ENCODE measurements at places on chromosomes 6 and 20.

- no peak for DNase-seq
Observed at GRCh38 chr20:51511861-51512619, 30.5 kb downstream of the NFATC2 start.

GRCh38 chr6:144585217-144585814 is 300.2 kb downstream of the UTRN start:
- DNase-seq, result no peak

DNA sequence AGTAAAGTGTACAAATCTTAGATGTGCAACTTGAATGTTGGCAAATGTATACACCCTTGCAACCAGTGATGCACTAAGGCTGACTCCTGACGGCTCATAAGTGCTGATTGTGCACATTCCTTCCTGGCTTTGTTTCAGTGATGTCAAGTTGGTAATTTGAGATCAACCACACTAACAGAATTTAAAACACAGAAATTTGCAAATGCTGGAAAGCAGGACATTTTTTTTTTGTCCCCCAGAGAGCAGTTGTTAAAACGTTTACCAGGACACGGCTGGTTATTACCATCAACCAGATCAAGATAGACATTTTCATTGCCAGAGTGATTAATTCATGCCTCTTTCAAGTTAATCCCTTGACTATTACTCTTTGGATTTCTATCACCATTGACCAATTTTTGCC is 735.6 kb downstream of the RFPL4B start:
- no peak for DNase-seq

GRCh38 chr6:64803470-64804166 is 903.4 kb downstream of the EYS start:
- no peak for DNase-seq

GRCh38 chr6:42692137-42692911 is 30.1 kb downstream of the PRPH2 start:
- no peak for DNase-seq

- DNase-seq, result no peak
Observed at GRCh38 chr6:34059136-34059731, 86.7 kb downstream of the GRM4 start.

DNA sequence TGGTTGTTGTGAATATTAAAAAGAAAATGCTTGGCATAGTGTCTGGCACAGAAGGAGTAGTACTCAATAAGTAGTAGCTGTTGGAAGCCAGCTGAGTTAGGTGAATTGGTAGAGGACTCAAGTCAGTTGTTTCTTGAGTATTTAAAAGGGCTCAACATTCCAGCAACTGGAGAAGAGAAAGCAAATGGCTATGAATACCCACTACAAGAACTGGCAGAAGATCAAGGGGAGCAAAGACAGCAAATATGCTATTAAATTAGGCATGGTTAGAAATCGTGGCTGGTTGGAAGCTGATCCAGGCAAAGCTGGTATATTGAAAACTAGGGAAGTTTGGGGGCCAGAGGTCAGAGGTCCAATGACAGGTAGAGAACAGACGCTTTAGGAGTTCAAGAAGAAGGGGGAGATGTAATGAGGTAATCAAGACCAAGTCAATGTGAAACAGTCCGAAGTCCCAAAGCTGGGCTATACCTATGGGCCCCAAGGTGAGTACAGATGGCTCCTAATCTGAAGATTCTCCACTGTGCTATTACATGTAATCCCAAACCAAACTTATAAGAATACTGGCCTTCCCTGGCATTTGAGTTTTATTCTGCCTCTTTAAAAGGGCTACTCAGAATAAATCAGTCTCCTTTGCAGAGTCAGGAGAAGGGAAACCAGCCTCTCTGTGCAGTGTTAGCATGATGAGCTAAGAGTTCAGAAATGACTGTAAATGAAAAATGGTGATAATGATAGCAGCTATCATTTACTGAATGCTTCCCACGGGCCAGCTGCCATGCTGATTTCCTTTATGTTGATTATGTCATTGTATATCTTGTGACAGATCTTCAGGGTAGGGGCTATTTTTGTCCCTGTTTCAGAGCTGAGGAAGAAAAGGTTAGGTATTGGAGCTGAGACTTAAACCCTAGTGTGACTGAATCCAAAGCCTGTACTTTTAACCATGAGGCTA is 122.3 kb downstream of the ANKS1A start:
- DNase-seq, result no peak

GRCh38 chr6:19327241-19327640 is 509.9 kb upstream of the ID4 start:
- DNase-seq, result no peak

DNA sequence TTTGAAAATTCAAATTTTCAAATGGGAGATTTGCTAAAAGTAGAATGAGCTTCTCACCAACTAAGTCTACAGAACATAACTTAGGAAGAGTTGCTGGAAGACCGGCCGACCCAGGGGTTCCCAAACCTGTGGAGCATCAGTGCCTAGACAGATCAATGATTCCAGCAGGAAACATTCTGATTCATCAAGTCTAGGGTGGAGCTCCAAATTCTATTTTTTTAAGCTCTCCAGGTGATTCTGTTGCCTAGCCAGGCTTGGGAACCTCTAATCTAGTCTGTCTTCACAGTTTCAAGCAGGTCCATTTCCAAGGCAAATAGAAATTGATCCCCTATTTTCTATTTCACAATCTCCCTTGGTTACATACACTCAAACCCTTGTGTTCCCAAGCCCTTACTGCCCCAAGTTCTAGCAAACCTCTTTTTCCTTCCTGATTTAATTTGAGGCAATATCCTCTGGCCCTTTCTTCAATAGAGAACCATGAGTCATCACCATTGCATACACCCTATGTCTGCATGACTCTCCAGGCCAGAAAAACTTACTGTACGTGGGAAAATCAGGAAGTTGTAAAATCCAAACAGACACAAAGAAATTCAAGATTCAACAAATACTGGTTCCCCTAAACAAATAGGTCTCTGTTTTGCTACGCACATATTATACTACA is 8.9 kb downstream of the ATXN1 start:
- no peak for DNase-seq

DNA sequence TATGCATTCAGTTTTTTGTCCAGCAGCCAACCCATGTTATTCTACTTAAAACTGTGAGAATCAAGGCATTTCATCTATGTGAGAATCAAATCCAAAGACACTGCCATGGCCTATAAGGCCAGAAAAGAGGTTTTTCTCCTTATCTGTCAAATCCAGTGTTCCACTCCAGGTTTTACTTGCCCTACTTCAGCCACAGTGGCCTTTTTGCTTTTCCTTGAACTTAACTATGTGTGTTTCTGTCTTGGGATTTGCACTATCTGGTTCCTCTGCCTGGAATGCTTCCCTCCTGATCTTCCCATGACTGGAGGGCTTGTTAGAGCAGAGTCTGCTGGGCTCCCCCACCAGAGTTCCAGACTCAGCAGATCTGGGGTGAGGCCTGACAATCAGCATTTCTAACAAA is 113.1 kb upstream of the DOK5 start:
- DNase-seq, result no peak

DNA sequence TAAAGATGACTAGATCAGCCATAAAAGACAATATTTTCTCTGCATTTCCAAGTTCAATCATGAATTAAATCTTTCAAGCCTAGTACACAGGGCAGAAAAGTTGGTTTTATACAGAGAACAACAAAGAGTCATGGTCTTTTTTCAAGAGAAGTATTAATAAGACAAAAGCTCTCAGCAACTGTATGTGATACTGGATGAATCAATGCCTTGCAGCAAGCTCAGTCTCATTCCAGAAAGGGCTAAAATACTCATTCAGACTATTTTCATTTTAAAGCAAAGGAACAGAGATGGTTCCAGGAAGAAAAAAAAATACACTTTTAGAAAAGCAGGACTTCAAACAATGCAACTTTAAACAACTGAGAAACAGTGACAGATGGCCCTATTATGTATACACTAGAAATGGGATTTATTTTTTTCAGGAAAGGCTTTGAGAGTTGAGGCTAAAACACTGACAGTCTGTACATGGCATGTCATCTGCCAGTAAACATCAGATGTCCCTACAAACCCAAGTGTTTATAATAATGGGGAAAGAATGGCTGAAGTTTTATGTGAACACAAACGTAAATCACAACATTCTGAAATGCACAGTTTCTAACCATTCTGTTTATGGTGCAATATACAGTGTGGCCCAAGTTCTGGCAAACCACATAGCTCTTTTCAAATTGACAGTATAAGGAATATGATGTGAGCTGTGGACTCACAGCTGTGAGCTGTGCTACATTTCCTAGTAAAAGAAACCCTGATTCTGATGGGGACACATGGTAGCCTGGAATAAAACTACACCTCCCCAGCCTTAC is 114.3 kb upstream of the DST start:
- DNase-seq, result no peak

- no peak for DNase-seq
Observed at GRCh38 chr20:20820104-20820503, 107.7 kb upstream of the RALGAPA2 start.

GRCh38 chr6:116060572-116061283 is at the start of gene FRK:
Gene FRK (minus strand): TSS chr6:116060891. CDS start chr6:116060311, 580 bp downstream.
- no peak for DNase-seq

DNA sequence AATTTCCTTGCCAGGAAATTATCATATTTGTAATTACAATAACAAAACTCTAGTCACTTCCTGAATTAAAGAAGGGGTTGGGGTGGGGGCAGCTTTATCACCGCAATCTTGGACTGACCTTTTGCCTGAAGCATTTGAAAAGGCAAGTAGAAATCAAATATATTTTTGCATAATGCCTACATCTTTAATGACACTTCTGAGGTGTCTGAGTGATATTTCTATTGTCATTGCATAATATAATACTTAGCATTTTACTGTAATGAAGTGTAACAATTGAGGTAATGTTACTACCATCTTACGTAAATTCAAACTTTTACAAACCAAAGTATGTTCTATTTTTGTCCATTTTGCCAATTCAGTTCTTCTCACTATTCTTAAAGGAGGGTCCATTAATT is 65.2 kb downstream of the SYNE1 start:
- DNase-seq, result no peak

DNA sequence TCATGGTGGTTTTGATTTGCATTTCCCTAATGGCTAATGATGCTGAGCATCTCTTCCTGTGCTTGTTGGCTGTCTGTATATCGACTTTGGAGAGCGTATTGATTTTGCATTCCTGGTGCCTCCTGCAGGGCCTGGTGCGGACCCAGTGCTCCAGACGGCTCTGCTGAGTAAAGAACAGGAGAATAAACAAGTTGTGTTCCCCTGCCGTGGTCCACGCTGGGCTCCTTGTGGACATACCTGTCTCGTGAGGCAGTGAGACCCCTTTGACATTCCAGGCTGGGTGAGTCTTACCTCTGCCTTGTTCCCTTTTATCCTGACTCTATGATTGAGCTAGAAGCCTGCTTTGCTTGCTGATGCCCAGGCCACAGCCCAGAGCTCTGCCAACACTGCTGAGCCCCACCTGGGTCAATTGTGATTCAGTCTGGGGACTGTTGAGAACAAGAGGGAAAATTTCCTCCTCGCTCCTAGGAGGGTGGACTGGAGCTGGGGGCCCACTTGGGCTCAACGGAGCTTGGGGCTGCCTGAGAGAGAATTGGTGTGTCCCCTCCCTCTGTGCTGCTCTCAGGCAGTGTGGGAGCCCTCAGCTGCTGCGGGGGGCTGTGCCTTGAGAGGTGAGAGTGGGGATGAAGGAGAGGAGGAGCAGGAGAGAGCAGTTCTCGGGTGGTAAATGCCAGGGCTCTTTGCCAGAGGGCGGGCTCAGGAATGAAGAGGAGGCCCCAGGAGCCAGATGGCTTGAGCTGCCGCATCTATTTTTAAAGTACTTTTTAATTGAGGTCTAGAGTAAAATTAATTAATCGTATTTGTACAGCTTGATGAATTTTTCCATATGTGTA is 43.7 kb upstream of the PMEPA1 start:
- DNase-seq, result no peak

GRCh38 chr6:158022749-158023596 is 41.3 kb downstream of the SYNJ2 start:
- DNase-seq, result no peak

DNA sequence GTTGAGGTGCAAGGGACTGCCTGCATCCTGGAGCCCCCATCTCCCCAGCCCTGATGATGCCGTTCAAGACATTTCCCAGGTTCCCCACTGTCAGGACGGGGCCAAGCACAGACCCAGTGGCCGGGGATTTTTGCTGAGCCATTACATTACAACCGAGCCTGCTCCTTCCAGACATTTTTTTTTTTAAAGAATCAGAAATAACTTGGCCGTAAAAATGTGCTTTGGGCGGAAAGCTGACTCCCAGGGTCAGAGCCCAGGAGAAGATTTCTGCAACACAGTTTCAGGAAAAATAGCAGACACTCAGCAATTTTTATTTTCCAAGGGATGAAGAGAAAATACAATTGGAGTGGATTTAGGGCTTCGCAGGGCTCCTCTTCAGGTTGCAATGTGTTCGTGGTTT is 87.9 kb downstream of the LRFN2 start:
- no peak for DNase-seq

DNA sequence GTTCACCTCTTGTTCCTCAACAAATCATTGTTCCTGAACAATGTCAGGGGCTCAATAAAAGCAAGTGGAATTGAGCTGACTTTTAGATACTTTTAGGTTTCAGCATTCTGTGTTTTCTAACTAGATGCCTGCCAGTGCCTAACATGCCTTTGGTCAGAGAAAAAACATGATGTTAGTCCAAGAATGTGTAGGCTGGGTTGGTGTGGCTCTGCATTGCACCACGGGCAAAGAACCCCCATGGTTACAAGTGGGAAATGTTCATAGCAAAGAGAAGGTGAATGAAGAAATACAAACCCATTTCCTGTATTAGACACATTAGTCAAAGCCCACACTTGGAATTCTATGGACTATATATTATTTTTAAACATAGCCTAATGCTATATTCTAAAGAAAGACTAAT is 193.3 kb downstream of the TMEM200A start:
- DNase-seq, result no peak

DNA sequence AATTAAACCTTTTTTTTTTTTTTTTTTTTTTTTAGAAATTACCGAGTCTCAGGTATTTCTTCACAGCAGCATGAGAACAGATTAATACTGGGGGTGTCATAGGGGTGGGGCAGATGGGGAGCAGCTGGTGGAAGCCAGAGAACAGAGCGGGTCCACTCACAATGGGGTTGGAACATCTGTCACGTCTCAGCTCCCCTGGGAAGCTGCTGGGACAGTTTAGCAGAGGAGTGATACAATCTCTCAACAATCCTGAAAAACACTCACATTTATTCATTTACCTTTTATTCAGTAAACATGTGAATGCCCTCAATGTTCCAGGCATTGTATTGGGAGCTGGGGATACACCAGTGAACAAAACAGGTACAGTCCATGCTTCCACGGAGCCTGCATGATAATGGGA is 162.2 kb downstream of the SMOC2 start:
- no peak for DNase-seq

- no peak for DNase-seq
Observed at GRCh38 chr6:45757443-45758130, 258.1 kb downstream of the CLIC5 start.

- no peak for DNase-seq
Observed at GRCh38 chr6:117506180-117506835, 23.8 kb downstream of the DCBLD1 start.

DNA sequence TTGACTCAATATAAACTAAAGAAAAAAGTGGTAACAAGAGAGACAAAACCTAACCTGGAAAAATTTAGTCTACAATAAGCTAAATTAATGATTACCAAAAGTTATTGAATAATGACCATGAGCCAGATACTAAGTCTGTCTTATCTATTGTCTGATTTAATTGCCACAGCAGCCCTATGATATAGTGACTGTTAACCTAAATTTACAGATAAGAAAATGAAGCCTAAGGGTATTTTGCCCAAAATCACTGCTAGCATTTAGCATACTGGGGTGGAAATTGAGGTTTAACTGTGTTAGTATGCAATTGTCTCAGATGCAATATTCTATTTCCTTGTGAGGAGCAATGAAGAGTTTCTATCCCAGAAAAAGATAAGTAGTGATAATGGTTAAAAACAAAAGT is 361.0 kb upstream of the EYS start:
- DNase-seq, result no peak

GRCh38 chr6:90469906-90470305 is 117.0 kb downstream of the MAP3K7 start:
- no peak for DNase-seq
